ENCODE measurements at places on chromosomes 16 and 17.
A peak's percentile ranks its signal among the peaks of the same experiment; 100 is the strongest.

GRCh38 chr17:79990051-79990592 is 45.5 kb downstream of the TBC1D16 start:
- no peak for DNase-seq

DNA sequence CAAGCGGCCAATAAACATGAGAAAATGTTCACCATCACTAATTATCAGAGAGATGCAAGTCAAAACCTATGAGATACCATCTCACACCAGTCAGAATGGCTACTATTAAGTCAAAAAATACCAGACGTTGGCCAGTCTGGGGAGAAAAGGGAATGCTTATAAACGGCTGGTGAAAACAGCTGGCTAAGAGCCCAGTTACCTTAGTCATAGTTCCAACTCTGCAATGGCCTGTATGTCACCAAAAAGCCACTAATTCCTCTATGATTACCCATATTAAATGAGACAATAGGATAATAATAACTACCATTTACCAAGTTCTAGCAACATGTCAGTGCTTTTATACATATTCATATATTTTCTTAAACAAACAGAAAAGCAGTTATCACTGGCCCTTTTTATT is 42.9 kb upstream of the CDRT4 start:
- peak; percentile 53 for DNase-seq

- DNase-seq, result no peak
Observed at GRCh38 chr16:56483394-56483793, 32.0 kb downstream of the OGFOD1 start.

- no peak for DNase-seq
Observed at GRCh38 chr17:68310152-68310551, 18.9 kb downstream of the ARSG start.

GRCh38 chr16:2838928-2839327 is 8.8 kb downstream of the ZG16B start:
- DNase-seq, result peak; percentile 23

- no peak for DNase-seq
Observed at GRCh38 chr16:52812678-52813556, 239.8 kb downstream of the CHD9NB start.
